NB4 (cell line): ENCODE measurements at places on chromosomes 1 and 21.

GRCh38 chr1:235455823-235456222 lies 48.4 kb downstream of the B3GALNT2 start:
- DNase-seq: no peak

DNA sequence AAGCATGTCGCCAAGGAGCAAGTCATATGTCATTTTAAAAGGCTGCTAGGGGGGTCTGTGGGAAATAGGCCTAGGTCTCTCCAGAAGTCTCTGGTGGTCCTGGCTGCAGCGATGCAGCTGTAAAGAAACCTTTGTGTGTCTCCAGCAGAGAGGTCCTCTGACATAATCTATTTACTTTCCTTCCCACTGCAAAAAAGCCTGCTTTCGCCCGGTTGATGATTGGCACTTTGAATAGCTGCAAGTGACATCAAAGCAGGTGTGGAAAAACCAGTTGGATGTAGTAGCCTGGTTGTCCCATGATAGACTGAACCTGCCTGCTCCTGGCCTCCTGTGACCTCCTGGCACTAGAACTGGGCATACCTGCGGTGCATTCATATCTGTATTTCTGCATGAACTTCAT lies 13.8 kb downstream of the RASSF5 start:
- no peak for DNase-seq

GRCh38 chr21:45545691-45546531 lies 3.7 kb upstream of the SLC19A1 start:
- no peak for DNase-seq

DNA sequence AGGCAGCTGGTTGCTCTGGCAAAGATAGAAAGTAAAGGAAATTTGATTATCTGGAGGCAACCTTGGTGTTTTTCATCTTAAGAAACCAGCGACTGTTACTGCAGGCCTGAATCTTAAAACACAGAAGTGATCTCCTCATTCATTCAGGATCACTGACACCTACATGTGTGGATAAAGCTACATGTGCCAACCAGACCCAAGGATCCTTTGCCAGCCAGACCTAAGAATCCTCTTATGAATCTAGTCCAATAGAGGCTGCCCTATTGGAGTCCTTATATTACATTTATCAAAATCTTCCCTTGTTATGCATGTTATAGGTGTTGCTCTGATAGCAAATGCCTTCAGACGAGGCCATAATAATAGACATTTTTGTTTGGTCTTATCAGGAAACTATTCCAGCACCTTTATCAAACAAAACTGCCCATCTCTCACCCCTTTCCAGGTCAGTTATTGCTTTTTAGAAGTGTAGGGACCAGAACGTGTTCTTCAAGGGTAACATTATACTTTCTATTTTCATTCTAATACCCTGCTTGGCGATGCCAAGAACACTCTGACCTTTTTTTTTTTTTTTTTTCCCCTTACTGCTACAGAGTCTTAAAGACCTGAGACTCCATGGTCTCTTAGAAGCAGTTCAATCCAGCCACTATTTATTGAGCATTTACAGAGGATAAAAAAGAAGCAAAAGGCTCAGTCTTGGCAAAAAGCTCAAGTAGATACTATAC lies 175.5 kb upstream of the PTBP2 start:
- no peak for DNase-seq

GRCh38 chr1:64051796-64052195 lies 151.6 kb upstream of the UBE2U start:
- no peak for DNase-seq

- DNase-seq: no peak
Observed at GRCh38 chr1:179661018-179661417, 69.4 kb downstream of the TDRD5 start.

DNA sequence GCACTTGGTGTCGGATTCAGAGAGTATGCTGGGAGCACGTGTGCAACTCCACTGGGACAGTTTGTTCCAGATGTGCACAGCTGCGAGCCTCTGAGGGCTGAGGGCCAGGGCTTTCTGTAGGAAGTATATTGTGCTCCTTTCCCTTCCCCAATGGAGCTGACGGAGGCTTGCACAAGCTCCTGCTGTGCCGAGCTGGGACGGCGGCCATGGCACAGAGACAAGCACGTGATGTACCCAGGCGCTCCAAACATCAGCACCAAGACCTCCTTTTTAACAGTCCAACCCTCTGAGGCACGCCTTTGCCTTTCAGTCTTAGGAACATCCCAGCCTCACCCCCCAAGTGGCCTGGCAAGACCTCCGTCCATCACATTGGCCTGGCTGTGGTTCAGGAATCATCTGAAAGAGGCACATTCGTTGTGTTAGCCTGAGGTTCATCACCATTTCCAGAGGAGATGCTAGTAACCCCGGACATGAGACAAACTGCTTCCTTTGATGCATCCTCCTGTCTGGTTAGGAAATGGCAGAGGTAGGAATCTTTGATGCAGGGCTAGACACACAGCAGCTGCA lies 339.2 kb upstream of the KAZN start:
- DNase-seq: no peak

- no peak for DNase-seq
Observed at GRCh38 chr21:27582246-27582947, 615.5 kb upstream of the ADAMTS5 start.

DNA sequence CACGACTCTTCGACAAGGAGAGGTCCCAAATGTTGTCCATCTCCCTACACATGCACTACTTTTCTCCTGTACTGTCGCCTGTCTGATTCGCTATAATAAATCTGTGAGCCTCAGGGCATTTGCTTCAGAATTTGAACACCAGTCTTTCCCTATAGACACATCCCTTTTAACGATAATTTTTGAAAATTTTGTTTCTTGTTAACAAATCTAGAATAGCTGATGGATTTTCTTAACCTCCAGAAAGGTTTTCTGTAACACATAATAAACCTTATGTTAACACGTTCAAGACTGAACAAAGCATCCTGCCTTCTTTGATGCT lies 704 bp downstream of the CAPZA1 start:
- DNase-seq: no peak

- DNase-seq: peak; percentile 44
Observed at GRCh38 chr1:24149866-24150233, 6.9 kb upstream of the IL22RA1 start.

- no peak for DNase-seq
Observed at GRCh38 chr1:41325801-41326200, 35.4 kb upstream of the FOXO6 start.

GRCh38 chr1:70864302-70864701 lies 183.3 kb downstream of the PTGER3 start:
- no peak for DNase-seq

DNA sequence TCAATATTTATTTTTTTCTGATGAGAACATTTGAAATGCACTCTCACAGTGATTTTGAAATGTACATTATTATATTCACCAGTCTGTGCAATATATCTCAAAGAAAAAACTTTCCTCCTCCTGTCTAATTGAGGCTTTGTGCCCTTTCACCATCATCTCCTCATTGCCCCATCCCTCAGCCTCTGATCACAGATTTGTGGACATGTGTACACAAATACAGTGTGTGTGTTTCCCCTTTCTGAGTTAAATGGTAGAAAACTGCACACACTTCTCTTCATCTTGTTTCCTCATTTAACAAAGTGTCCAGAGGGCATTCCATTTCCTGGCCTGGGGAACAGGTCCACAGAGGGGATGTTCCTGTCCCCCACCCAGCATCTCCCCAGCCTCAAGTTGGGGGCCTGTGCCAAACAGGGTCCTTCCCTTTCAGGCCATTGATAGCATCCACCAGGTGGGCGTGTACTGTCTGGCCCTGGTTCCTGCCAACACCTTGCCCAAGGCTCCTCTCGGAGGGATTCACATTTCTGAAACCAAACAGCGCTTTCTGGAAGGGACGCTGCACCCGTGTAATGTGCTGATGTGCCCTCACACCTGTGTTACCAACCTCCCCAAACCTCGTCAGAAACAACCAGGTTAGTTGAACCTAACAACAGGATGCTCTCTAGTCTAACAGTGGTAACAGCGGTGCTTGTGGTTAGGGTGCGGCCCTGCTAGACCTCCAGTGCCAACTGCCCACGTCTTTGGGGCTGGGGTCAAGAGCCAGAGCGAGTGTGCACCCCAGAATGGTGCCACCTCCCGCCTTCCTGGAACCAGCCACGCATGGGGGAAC lies 54.6 kb downstream of the S100B start:
- no peak for DNase-seq

DNA sequence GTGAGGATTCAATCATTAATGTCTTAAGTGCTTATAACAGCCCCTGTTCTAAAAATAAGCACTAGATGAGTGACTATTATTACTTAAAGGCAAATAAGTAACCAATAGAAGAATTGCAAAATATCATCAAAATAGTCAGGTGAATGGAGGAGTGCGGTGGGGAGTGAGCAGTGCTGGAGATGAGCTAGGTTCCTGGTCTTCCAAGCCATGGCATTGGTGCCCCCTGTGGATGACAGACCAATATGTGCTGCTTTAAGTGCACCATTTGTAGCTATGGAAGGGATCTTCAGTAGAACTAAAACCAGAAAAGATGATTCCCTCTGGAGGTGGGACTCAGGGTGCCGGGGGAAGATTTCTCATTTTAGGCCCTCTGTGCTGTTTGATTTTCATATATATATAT lies 46.1 kb upstream of the SLC30A1 start:
- DNase-seq: peak; percentile 76

DNA sequence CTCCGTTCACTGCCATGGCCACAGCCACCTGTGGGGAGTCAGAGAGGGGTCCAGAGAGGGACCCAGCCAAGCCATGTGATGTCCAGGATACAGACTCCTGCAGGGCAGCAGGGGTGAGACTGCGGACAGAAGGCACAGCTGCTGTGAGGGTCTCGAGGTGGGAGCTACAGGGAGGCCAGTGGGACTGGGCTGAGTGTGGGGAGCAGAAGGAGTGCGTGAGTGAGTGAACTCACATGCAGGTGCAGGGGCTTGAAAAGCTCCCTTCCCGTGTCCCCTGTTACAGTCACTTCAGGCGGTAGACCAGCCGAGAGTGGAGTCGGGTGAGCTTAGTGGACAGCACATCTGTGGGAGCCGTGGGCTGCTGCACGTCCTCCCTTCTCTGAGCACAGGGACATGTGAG lies 42.4 kb downstream of the S100B start:
- no peak for DNase-seq

DNA sequence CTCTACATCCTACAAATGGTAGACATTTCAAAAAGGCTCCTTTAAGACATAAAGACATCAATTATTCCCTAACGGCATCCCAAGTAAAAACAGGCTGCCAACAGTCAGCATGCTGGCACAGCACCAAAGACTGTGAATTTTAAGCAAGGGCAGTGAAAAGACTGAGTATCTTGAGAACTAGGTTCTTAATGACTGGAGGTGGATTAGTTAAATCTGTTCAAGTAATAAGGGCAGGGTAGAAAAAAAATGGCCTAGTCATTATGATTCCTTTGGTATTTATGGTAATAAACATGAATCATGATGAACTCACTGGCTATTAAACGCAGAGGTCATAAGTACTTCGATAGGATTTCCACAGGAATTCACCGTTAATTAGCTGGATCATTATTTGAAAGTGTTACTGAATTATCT lies 75.2 kb downstream of the KIFAP3 start:
- no peak for DNase-seq

DNA sequence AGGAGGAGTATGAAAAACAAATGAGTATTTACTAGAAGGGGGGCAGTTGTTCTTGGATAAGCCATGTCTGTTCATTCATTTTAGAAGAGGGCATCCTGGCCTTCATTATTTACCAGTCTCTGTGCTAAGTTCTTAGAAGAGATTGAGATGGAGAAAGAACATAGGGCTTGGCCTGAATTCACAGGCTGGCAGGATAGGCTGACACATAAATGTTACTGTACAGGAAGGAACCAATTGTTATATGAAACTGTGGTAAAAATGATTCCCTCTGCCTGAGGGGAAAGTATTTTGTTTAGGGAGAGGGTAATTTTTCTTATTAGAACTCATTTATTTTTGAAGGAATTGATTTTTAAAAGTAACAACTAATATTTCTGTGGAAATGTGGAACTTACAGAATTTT lies 99.5 kb downstream of the MAN1A2 start:
- no peak for DNase-seq

- no peak for DNase-seq
Observed at GRCh38 chr1:208369658-208370057, 125.5 kb upstream of the PLXNA2 start.
